ENCODE measurements at places on chromosomes 12 and 14. TPM values are rescaled to one million over a fixed set of nuclear protein-coding genes. Genes with fewer than 3 reads are reported as not detected.

- no peak for DNase-seq
- H3K4me3 ChIP-seq = no peak overlapping the region
- H3K4me1 ChIP-seq = no peaks in the 10 kb centered on the region
- H3K27me3 ChIP-seq = peaks cover 14% of the 10 kb centered on the region
- no peak overlapping the region for H3K27ac ChIP-seq
- no peaks in the 10 kb centered on the region for H3K36me3 ChIP-seq
These were observed 167.4 kb upstream of the RGS6 start for GRCh38 chr14:71764701-71765382.

GRCh38 chr12:90546511-90546910 lies 408.5 kb downstream of the CCER1 start:
- H3K4me1 ChIP-seq = no peaks in the 10 kb centered on the region
- no peak for DNase-seq
- no peak overlapping the region for H3K27ac ChIP-seq
- no peaks in the 10 kb centered on the region for H3K27me3 ChIP-seq
- no peaks in the 10 kb centered on the region for H3K36me3 ChIP-seq
- no peak overlapping the region for H3K4me3 ChIP-seq

DNA sequence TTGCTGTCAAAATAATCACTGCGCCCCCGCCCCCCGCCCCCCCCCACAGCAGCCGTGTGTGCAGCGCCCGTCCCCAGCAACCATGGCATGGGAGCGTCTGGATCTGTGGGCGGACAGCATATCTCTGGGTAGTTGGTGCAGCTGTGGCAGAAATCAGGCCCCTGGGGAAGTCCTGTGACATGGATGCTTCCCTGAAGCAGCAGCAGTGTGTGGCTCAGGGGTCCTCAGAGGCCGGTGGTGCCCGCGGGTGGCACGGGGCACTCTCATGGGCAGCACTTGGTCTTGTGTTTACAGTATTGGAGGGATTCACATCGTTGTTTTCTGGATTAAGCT lies 19.2 kb downstream of the XRCC3 start:
- DNase-seq = no peak
- H3K27ac ChIP-seq = no peak overlapping the region
- peaks cover 9% of the 10 kb centered on the region for H3K36me3 ChIP-seq
- H3K27me3 ChIP-seq = no peaks in the 10 kb centered on the region

DNA sequence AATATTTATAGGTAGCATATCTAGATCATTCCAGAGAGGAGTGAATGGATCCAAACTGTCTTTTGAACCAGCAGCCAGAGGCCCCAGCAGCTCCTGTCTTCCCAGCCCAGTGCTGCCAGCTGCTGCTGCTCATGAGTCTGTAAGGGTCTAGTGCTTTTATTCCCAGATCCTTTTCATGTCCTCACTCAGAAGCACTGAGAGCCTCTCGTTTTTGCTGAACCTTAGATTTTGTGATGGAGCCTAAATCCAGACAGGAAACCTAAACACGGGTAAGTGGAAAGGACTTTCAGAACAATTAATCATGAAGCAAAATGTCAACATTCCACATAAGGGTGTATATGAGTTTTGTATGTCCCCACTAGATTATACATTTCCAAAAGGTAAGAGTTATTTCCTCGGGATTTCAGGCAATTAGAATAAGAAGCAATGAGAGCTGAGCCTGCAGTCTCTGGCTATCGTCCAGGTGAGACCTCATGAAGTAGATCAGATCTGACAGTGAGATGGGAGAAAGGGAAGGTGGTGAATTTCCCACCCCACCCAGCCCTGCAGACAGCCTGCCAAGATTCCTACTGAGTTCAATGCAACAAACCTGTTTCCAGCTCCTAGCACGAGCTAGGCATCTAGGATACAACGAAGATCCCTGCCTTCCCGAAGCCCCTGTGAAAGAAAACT lies 84.4 kb downstream of the NINJ2 start:
- peaks cover 3% of the 10 kb centered on the region for H3K36me3 ChIP-seq
- no peak overlapping the region for H3K4me3 ChIP-seq
- no peaks in the 10 kb centered on the region for H3K27me3 ChIP-seq
- no peak for DNase-seq

The RTN1 gene
- total RNA-seq = not detected

The FAM161B gene
- 1.0 TPM for total RNA-seq

The CEBPE gene
- total RNA-seq = 0.34 TPM
